ENCODE measurements at places on chromosomes 11 and 22.

GRCh38 chr11:82718821-82719220 is 14.8 kb downstream of the FAM181B start:
- DNase-seq = no peak

GRCh38 chr11:37512156-37512780 is 914.2 kb upstream of the RAG2 start:
- DNase-seq = no peak

DNA sequence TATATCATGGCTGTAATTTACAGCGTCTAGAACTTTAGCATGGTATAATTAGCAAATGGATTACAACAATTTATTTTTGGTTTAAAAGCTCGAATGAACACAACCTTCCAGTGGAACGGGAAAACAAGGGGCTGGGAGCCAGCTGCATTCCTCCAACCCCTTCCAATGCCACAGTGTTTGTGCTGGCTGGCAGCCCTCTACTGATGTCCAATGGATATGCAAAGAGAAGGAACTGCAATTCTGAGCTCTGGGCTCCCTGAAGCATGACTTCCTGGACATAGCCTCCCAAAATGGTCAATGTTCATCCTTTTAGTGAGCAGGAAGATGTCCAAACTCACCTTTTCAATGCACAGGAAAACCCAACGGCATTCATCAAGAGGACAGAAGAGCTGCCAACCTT is 288.3 kb downstream of the TENM4 start:
- no peak for DNase-seq

- no peak for DNase-seq
These were observed 813.3 kb downstream of the OPCML start for GRCh38 chr11:132718711-132719671.

- no peak for DNase-seq
These were observed 19.6 kb downstream of the PPFIBP2 start for GRCh38 chr11:7533199-7534041.

DNA sequence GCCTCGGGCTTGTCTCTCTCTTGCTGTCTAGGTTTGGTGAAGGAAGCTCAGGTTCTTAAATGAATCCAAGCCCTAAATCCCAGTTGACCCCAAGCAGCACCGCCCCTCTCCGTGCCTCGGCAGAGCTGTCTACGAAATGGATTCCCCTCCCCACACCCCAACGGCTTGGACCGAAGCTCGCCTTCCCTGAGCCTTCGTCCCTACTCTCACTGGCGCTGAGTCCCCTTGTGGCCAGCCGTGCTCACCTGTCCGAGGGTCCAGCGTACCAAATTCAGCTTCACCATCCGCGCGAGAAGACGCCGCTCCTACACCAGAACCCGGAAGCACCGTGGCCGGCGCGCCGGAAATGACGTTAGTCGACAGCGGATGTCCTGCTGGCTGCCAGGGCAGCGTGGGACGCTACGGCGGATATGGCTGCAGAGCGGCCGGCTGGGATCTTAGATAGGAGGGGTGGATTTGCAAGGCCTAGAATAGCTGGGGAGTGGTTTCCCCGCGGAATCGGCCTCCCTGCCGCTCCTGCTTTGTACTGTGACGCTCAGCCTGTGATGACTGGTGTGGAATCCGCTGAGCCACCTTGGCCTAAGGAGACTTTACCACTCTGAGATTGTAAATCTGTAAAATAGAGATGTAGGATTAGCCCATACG is at the start of gene TFIP11:
TSS of gene TFIP11 (minus strand) at position 325 of the 645 bp plus-strand sequence. CDS start 2,201 bp downstream, outside the sequence.
- DNase-seq = peak; percentile 66

DNA sequence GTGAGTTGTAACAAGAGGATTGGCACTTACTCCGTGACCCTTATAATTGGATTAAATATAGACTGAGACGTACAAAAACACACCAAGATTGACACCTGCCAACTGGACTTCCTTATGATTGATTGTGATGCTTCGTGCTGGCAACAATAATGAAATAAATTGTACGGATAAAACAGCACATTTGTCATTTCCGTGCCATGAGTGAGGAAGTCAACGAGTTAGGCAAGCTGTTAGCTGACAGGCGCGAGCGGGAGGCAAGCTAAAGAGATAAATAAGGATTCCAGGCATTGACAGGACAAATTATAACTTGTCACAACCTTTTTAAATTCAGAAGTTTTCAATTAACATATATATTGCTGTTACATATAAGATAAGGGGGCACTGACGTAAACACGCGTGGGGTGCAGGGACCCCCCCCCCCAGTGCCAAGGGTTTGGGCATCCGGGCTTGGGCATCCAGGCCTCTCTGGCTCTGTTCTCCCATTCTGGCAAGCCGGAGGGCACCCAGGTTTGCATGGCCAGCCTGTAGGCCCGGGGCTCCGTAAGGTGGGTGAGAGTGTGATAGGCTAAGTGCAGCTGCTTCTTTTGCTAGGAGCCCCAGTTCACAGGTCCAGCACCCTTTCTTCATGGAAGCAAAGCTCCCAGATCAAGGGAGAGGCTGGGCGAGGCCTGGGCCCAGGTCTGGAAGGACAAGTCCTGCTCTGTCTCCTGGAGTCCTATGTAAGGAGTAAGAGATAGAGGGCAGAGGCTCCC is 11.2 kb upstream of the PAX6 start:
- no peak for DNase-seq

- DNase-seq = no peak
These were observed 105.4 kb downstream of the RELT start for GRCh38 chr11:73481626-73482025.

- no peak for DNase-seq
These were observed 129.5 kb downstream of the SLC1A2 start for GRCh38 chr11:35289821-35290220.

DNA sequence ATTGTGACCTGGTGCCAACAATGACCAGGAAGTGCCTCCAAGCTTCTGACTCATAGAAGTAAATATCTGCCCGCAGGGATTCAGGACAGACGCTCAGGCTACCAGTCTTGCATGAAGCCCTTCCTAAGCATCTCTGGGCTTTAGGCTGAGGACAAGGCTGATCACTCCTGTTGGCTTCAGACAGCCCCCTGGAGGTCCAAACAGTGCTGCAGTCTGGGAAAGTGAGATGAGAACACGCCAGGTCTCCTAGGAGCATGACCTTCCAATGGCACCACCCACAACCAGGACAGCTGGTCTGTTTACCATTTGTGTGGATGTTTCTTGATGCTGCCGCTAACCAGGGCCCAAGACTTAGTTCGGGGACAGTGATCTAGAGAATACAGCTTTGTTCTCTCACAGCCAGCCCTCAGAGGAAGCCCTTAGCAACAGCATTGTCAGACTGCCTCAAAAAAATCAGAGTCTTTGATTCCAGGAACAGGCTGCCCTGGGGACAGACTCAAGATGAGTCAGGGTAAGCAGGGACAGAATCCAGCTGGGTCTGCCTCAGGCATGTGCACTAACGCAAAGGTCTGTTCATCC is 111.2 kb downstream of the ZNF280B start:
- peak; percentile 9 for DNase-seq

DNA sequence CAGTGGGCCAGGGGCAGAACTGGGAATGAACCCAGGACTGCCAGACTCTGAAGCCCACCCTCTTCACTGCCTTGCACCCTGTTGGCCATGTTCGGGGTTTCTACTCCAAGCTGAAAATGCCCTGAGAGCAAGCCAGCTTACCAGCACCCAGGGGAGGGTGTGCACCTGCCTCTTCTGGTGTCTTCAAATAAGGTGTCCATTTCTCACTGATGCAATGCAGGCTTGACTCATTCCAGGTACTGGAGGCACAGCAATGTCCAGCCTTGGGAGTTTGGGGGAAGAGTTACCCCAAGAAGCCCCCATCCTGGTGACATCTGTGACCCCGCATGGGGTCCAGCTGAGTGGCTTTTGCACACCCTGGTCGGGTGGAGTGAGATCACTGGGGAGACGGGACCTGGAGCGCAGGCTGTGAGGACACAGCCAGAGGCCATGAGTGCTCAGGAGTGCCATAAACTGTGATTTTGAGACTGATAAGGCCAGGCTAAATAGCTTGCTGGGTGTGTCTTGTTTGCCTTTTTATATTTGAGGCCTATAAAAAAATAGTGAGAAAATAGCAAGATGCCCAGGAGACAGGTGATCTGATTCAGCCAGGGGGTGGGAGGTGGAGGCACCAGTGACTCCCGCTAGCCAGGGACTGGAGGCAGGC is 4.6 kb upstream of the CERK start:
- no peak for DNase-seq

GRCh38 chr11:96943970-96944369 is 554.2 kb downstream of the JRKL start:
- no peak for DNase-seq

- DNase-seq = no peak
These were observed 64.8 kb upstream of the SPON1 start for GRCh38 chr11:13897646-13898276.

DNA sequence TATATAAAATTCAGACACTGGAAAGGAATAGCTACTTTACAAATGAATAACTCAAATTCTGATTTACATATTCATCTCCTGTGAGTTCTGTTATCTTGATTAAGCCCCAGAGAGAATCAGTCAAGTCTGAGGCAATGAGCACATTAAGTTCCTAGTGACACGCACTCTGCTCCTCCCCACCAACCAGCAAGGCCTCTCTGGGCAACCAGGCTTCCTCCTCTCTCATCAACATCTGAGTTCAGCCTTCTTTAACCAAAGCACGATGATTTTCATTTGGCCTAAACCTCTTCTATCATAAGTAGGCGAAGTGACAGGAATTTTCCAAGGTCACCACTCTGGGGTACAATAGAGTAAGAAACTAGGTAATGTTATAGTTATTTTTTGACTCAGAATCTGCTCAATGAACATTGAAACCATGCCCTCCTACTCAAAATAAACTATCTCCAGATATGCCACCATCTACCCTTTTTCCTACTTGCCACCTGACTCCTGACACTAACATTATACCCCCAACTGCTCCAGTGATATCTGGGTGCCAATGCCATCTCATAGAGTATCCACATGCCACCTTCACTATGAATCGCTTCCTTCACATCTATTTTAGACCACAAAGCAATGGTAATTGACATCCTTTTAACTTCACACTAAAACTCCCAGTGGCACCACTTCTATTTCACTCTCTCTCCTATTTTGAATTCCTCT is 114.8 kb downstream of the FAM76B start:
- DNase-seq = no peak

DNA sequence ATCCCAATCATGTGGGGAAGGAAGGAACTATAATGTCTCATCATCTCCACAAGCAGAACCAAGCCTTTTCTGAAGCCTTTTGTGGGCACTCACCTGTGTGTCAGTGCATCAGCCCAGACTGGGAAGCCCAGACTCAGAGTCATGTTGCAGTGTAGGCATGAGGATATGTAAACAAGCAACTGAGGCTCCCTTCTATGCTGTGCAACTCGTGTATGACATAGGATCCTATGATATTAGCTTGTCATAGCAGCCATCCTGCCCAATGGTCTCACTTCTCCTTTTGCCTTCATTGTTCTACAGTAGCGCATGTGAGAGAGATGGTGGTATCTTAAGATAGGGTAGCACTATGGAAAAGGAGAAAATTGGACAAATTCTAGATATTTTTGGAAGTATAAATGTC is 103.4 kb upstream of the OLFML1 start:
- no peak for DNase-seq

- DNase-seq = peak; percentile 11
These were observed 41.5 kb upstream of the HSPA8 start for GRCh38 chr11:123103326-123103980.

GRCh38 chr11:70650075-70650909 is 252.0 kb downstream of the CTTN start:
- DNase-seq = no peak

GRCh38 chr11:130272336-130272735 is 42.4 kb downstream of the ZBTB44 start:
- DNase-seq = no peak

GRCh38 chr11:70862093-70862492 is 390.3 kb downstream of the SHANK2 start:
- peak; percentile 88 for DNase-seq

DNA sequence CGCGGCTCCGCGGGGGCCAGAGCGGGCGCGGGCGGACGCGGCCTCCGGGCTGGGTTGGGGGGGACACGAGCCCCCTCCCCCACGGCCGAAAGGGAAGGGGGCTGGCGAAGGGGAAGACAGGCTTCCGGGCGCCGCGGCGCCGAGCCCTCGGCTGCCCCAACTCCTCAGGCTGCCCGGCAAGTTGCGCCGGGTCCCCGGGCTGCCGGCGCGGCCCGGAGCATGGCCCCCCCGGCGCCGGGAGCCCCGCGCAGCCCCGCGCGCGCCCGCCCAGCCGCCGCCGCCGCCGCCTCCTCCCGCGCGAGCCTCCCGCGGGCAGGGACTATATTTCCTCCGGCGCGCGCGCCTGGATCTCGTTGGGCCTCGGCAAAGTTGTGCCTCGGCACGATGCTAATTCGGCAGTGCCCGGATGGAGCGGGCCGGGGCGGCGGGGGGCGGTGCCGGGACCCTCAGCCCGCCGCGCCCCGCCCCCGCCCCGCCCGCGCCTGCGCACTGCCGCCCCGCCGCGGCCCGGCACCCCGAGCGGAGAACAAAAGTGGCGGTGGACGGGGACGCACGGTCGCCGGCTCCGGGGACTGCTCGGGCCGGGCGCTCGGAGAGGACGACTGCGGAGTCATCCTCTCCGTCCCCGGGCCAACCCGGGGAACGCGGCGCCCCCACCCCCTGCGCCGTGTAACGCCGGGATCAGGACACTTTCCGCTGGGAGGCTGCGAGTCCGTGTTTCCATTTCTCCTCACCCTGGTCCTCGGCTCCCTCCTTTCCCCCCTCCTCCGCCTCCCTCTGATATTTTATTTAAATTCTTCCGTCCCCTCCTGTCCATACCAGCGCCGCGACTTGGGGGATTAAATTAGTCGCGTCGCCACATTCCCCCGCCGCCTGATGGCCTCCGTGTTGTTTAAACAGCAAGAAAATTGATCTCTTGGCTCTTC is at the start of gene PHF21B:
TSS of gene PHF21B (minus strand) at position 400 of the 926 bp plus-strand sequence. CDS start 456 bp downstream, outside the sequence.
- peak; percentile 41 for DNase-seq

GRCh38 chr11:88555018-88555828 is 217.7 kb upstream of the CTSC start:
- DNase-seq = no peak

DNA sequence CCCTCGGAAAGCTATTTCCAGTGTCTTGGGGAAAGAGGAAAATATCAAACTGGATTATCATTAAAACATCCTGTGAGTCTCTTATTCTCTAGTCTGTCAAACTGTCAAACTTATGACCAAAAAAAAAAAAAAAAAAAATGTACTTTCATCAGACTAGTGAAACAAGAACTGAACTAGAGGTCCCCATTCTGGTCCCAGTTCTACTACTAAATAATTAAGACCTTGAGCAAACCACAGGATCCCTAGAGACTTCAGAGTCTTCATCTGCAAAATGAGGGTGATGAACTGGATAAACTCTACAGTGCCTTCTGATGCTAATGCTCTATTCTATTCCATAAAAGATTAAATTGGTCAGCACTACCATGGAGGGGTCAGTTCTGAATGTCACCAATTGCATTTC is 105.8 kb downstream of the SERGEF start:
- DNase-seq = no peak

- DNase-seq = no peak
These were observed 1.4 kb downstream of the CLDN5 start for GRCh38 chr22:19522881-19523239.

DNA sequence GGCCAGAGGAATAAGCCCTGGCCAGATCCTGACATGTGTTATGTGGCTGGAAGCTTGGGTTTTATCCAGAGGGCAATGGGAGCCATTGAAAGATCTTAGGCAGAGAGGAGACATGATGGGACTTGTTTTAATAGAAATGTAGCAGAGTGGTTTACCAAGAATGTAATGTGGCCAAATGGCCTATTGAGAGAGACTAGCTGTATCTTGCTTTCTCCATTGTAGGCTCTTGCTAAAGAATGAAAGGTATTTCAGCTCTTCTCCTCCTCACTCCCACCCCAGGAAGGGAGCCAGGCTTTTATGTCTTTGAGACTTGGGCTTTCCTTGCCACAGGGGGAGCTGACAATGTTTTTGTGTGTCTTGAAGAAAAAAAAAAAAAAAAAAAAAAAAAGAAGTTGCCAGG is 82.3 kb downstream of the TRIM29 start:
- DNase-seq = no peak

Measured in NCI-H510A treated with DMSO at 0.1 percent for 48 hours (cell line).